ENCODE measurements at places on chromosomes 16 and 17.

GRCh38 chr16:75559564-75560372 lies 3.7 kb upstream of the TMEM231 start:
- no peak for DNase-seq

DNA sequence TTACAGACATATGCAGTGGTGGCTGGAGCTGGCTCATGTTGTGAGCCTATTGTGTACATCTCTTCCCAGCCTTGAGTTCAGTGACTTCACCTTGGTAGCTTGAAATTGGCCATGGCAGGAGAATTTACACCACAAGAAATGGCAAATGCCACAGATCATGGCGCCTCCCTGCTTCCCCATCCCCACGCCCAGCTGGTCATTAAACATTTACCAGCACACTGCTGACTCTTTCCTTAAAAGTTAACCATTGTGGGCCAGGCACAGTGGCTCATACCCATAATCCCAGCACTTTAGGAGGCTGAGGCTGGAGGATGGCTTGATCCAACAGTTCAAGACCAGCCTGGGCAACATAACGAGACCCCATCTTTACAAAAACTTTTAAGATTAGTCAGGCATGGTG lies 22.6 kb upstream of the ITGB4 start:
- no peak for DNase-seq

- no peak for DNase-seq
Observed at GRCh38 chr17:2040219-2040827, 1.5 kb upstream of the OVCA2 start.

DNA sequence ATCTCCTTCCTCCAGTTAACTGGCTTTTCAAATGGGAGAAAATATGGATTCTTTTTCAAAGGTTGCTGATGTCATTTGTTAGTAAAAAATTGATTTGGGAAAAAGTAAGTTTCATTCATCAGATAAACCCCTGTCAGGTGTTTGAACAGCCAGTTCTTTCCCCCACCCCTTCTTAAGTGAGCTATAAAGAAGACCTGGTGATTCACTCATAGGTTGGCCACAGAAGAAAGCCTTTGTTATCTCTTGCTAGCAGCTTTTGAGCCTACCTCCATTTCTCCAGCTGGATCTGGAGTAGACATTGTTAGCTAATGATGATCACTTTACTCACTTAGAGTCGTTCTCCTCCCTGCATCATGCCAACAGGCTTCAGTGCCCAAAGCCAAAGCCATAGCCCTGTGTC lies 63.0 kb downstream of the NLK start:
- DNase-seq, result no peak

DNA sequence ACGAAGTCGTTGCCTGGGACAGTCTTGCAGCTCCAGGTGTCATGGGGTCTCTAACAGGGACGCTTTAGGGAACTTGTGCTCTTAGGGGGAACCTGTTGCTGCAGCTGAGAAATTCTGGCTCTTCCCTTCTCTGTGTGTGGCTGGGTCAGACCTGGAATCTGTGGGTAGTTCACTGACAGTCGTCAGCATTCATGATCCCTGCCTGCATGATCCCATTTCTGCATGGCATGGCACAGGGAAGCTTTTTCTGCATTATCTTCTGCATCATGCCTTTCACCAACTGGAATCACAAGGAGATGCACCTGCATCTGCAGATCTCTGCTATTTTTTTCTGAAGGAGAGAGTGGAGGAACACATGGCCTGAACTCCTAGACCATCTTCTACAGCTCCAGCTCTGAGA lies 85.6 kb downstream of the SOX9 start:
- no peak for DNase-seq

DNA sequence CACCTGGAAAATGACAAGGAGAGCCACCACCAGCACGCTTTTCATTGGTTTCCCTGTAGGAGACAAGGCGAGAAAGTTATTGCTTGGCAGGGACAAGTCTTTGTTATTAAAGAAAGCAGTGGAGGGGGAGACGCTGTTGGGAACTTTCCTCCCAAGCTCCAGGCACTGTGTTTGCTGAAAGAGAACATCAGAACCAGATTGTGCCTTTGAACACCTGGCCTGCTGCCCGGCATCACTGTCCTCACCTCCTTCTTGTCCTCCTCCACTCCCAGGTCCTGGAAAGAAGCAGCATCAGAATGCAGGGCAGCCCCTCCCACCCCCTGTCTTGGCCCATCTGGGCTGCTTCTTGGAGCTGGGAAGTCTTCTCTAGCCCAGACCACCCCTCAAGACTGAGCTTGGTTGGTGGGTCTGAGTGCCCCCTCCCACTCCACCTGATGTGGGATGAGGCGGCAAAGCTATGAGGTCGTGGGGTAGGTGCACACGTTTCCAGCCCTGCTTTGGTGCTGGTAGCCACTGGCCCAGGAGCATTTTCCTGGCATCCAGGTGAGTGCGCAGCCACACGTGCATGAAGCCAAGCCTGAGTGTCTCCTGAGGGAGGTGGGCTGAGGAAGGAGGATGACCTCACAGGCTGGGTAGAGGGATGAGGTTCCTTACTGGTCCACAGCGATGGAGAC lies 6.2 kb downstream of the CCR7 start:
- DNase-seq, result peak; percentile 75

- DNase-seq, result no peak
Observed at GRCh38 chr16:73230651-73231050, 182.7 kb upstream of the ZFHX3 start.

DNA sequence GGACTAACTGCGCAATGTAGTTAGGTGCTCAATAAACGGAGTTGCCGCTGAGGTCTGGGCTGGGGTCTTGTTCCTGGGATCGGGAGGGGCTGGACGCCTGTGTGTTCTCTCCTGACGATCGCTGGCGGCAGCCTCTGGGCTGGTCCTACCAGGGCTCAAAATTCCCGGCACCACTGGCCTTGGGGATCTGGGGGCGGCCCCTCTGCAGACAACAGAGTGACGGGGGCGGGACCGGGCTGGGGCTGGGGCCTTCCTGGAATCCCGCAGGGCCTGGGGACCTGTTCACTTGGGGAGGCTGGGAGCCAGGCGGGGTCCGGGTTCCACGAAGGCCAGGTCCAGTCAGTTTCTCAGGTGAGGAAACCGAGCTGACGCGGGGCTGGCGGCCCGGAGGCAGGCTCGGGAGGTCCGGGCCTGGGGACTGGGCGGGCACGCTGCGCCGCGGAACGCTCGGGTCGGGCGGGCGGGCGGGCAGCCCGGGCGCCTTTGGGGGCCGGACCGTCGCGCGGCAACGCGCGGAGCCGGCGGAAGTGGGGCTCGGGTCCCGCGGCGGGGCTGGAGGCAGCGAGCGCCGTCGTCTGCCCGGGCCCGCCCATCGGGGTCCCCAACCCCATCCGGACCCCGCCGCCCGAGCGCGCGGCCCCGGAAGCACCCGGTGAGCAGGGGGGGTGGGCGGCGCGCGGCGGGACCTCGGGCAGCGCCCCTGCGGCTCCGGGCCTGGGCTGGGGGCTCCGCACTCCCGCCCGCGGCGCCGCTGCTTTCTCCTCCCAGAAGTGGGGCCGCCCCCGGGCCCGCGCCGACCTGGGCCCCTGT lies at the start of gene PIGQ:
Gene PIGQ (plus strand): TSS at position 524 of the 810 bp plus-strand sequence. CDS start 4,107 bp downstream, outside the sequence.
- DNase-seq, result peak; percentile 87

DNA sequence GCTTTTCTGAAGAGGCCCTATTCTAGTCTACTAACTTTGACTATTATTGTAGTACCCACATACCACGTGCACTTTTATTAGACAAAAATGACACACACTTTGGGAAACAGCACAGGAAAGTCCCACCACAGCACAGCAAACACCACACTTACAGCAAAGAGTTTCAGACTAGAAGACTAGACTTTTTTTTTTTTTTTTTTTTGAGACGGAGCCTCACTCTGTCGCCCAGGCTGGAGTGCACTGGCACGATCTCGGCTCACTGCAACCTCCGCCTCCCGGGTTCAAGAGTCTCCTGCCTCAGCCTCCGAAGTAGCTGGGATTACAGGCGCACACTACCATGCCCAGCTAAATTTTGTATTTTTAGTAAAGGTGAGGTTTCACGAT lies 20.1 kb downstream of the YWHAE start:
- DNase-seq, result no peak

GRCh38 chr16:10988879-10989278 lies 44.5 kb downstream of the CLEC16A start:
- no peak for DNase-seq

DNA sequence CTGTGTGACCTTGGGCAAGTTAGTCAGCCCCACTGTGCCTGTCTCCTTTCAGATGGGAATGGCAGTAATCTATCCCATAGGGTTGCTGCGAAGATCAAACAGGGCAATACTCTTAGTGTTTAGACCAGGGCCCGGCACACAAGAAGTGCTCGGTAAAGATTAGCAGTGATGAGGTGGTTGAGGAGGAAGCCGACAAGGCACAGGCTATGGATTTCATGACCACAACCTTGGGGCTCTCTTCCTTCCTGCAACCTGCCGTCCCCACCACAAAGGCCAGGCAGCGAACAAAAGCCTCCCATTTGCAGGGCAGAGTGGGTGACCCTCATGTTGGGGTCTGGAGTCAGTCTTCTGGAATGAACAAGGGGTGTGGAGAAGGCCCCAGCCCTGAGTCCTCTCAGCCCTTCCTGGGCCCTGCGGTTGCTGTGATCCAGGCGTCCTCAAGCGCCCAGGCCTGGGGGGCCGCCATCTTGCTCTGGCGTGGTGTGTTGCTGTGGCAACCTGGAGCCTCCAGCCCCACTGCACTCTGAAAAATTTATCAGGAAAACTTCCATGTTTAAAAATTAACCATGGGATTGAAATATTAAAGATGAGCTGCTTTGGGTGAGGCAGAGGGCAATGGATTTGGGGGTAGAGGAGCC lies 9.8 kb downstream of the ADAM11 start:
- no peak for DNase-seq

- no peak for DNase-seq
Observed at GRCh38 chr16:57826706-57827625, 24.7 kb upstream of the KIFC3 start.

DNA sequence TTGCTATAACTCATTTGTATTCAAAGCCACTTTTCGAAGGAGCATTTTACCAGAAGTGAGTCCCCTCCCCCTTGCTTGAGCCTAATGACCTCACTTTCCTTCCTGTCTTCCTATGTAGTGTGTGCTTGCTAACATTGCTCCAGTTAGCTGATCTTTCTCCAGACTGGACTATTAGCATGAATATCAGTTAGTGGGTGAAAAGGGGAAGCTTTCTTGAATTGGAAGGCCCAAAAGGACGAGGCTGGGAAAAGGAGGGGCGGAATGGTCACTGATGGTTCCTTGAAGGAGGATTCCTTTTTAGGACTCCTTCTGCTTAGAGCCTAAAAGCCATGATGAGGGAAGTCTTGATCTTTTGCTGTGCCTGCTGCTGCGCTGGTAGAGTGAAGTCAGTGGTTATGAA lies 11.9 kb downstream of the MAP3K3 start:
- no peak for DNase-seq

DNA sequence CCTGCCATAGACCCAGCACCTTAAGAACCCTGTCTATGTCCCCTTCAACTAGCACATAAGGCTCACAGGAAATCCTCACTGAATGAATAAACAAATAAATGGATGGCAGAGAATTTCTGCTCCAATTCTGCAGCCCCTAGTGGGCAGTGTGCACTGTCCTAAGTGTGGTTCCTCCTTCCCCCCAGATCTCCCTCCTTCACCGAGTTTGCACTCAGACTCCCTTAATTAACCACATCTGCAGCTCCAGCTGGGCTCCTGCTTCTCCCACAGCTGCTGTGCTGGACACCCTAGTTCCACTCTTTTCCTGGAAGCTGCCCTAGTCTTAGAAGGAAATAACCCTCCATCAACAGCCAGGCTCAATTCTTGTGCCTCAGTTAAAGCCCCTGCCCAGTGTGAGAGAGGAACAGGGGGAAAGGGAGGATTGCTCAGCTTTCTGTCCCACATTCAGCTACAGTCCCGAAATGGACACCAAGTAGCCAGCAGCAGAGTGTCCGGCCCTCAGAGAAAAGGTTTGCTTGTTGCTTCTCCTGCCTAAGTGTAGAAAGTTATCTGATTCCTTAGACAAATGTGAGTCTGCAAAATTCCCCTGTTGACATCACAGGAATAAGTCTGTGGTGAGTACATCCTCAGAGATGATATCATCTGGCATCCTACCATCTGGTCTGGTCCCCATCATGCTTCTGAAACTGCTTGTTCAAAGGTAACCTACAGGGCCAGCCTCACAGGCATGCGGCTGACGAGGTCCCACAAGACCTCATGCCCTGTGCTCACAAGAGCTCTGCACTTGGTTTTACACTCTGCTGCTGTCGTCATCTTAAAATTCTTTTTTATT lies 12.3 kb downstream of the LRRC3C start:
- DNase-seq, result no peak

GRCh38 chr16:48580925-48581500 lies 29.0 kb downstream of the N4BP1 start:
- DNase-seq, result no peak

GRCh38 chr17:6045621-6046357 lies 24.4 kb upstream of the WSCD1 start:
- no peak for DNase-seq

- no peak for DNase-seq
Observed at GRCh38 chr16:48556243-48556912, 53.6 kb downstream of the N4BP1 start.

DNA sequence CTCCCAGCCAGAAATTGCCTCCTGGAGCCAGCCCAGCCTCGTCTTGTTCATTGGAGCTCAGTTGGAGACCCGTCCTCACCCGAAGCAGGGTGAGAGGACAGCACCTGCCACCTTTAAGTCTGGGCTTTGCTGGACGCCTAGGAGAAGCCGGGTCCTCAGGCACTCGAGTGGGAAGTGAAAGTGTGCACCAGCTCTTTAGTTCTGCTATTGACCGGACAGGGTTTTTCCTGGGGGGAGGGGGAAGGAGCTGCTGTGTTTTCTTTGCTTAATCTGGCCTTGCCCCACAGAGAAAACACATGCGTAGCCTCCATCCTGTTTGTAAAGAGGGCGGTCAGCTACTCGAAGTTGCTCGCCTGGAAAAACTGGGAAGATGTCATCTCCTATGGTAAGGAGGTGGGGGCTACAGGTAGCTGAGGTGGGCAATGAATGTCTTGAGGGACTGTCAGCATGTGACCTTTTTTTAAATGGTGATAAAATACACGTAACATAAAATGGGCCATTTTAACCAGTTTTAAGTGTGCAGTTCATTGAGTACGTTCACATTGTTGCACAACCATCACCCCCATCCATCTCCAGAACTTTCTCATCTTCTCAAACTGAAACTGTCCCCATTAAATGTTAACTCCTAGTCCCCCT lies 34.4 kb downstream of the CMIP start:
- no peak for DNase-seq
